ENCODE measurements at places on chromosomes 5 and 9. TPM values are rescaled to one million over a fixed set of nuclear protein-coding genes. Genes with fewer than 3 reads are reported as not detected.

The MED27 gene
- total RNA-seq: 21.7 TPM

GRCh38 chr5:26802944-26803343 is 235.4 kb downstream of the CDH9 start:
- no peak for DNase-seq

The SQSTM1 gene
- total RNA-seq: 133 TPM

GRCh38 chr5:157188270-157188669 is 7.6 kb downstream of the ITK start:
- DNase-seq: no peak

DNA sequence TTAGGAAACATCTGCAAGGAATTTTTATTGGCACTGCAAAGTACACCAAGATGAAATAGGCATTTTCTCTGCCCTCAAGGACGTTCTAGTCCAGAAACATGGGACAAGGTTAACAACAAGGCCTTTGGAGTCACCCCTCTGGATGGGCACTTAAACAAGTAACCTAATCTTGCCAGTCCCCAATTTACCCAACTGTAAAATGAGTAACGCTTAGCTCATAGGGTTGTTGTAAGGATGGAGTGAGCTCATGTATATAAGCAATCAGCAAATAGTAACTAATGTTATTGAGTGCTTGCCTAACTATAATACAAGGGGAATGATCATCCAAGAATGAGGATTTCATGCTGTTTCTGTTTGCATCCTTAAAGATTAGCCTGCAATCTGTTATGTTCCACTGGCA is 189.3 kb downstream of the PAPPA start:
- no peak for DNase-seq

The TUT7 gene
- total RNA-seq: 49.9 TPM

DNA sequence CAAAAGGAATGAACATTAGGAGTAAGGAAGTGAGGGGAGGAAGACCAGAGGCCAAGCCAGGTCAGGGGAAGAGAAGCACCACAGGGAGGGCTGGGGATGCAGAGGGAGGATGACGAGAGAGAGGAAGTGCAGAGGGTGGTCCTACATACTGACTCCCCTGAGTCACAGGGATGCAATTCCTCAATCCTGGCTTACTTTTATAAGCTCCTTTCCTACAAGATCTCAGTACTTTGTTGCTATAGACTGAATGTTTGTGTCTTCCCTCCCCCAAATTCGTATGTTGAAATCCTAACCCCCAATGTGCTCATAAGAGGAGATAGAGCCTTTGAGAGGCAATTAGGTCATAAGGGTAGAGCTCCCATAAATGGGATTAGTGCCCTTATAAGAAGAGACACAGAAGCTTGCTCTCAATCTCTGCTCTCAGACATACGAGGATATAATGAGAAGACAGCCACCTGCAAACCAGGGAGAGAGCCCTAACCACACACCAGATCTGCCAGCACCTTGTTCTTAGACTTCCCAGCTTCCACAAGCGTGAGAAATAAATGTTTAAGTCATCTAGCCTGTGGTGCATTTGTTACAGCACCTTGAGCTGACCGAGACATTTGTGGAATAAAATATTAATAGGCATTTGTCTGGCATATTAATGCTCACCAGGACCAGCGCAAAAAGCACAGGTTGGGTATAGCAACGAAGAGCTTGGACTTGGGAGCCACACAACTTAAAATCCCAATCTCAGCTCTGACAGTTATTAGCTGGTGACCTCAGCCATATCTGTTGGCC is 33.4 kb downstream of the GCNT4 start:
- no peak for DNase-seq

- no peak for DNase-seq
Measured at GRCh38 chr9:135946392-135946994, 14.7 kb downstream of the UBAC1 start.

DNA sequence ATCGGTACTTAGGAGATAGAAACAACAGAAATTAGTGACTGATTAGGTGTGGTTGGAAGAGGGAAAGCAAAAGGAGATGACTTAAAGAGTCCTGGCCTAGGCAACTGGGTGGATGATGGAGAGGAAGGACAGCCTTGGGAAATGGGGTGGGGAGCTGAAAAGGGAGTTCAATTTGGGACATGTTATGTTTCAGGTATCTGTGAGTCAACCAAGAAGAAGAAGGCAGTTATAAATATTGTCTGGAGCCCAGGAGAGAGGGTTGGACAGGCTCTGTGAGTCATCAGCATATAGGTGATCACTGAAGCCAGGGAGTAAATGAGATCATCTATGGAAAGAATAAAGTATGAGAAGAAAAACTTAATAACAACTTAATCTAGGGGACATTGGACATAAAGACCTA is 357.7 kb downstream of the NPR3 start:
- DNase-seq: no peak

GRCh38 chr5:81409896-81410295 is 16.0 kb upstream of the ACOT12 start:
- DNase-seq: no peak

GRCh38 chr5:143023411-143024096 is 253.4 kb downstream of the ARHGAP26 start:
- DNase-seq: no peak

The CCDC171 gene
- total RNA-seq: 7.4 TPM

GRCh38 chr5:32708949-32709348 is 2.2 kb upstream of the NPR3 start:
- no peak for DNase-seq

The CXCL14 gene
- 70.3 TPM for total RNA-seq

The SLC27A6 gene
- total RNA-seq: 12.8 TPM

GRCh38 chr9:132146039-132146438 is 15.8 kb upstream of the NTNG2 start:
- DNase-seq: no peak

The IFNA13 gene
- not detected for total RNA-seq

GRCh38 chr5:112312295-112313275 is 106.5 kb downstream of the EPB41L4A start:
- no peak for DNase-seq

The N4BP3 gene
- total RNA-seq: 6.6 TPM

DNA sequence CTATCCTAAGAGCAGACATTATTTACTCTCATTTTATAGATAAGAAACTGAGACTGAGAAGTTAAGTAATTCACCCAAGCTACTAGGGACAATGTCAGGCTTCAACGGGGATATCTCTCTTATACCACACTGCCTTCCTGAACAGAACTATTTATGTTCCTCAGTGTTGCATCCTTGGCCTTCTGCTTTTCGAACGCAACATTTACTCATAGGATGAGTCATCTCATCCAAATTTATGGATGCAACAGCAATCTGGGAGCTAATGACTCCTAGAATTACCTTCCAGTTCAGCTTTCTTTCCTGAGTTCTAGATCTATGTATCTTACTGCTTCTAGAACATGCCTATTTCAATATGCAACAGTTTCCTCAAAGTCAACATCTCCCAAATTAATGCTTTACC is 103.6 kb upstream of the PAM start:
- DNase-seq: no peak

GRCh38 chr5:157468293-157468965 is 8.4 kb downstream of the NIPAL4 start:
- no peak for DNase-seq

DNA sequence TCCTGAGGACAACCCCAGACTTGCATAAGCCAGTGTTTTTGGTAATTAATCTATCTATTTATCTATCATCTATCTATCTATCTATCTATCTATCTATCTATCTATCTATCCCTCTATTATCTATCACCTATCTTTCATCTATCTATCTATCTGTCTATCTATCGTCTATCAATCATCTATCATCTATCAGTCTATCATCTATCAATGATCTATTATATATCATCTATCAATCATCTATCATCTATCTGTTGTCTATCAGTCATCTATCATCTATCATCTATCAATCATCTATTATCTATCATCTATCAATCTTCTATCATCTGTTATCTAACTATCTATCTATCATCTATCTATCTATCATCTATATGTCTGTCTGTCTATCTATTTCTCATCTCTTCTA is 85.5 kb downstream of the PTCH1 start:
- no peak for DNase-seq

DNA sequence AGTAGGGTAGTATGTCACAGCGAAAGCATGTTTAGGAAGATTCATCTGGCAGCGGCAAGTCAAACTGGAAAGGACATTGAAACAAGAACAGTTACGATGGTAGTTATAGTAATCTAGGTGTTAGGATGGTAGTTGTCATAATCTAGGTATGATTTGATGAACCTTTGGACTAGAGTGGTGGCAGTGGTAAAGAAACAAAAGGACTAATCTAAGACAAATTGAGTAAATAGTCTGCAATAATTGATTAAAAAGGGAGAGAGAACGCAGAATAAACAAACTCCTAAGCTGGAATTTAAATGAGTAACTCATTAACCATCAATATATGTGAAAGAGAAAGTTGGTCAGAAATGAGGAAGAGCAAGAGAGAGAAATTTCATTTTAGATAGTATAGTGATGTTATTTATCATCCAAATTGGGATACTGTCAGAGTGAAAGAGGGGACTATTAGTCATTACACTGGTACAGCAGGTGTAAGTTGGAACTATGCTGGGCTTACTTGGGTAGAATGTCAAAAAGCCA is 56.8 kb downstream of the MTREX start:
- no peak for DNase-seq

The SPINK1 gene
- total RNA-seq: 930 TPM

DNA sequence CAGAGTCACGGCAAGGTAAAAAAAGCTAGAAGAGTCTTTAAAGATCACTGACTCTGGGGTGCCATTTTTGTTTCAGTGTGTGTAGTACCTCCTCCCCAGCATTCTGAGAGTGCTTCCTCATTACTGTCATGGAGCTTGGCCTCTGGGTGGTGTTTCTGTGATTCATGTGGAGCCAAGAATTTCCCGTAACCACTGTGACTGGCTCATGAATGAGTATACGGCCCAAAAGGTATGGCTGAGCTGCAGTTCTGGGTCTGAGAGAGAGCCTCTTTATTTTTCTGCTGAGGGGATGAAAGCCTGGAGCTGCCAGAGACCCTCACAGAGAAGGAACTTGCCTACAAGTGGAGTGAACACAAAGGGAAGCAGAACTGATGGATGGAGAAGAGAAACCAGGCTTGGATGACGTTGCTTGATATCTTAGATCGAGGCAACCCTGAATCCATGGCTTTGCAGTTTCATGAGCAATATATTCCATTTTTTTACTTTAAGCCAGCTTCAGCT is 85.6 kb downstream of the PTTG1 start:
- no peak for DNase-seq

The SARDH gene
- 6.8 TPM for total RNA-seq

DNA sequence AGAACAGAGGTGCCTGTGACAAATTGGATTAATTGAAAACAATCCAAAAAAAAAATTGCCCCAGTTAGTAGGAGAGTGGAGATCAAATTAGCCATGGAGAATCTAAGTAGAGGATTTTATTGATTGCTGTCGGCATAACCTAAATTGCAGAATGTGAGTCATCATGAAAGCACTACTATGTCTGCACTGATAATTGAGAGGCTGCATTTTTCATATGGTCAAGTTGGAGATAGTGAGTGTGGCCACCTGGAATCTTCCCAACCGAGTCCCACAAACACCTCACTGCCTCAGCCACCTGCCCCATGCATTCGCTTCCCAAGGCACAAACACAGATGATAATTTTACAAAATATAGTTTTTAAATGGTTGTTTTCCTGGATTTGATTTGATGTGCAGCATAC is 123.7 kb downstream of the NTRK2 start:
- no peak for DNase-seq

The MLANA gene
- total RNA-seq: 12.1 TPM

- no peak for DNase-seq
Measured at GRCh38 chr9:116059466-116059865, 94.1 kb upstream of the PAPPA start.

DNA sequence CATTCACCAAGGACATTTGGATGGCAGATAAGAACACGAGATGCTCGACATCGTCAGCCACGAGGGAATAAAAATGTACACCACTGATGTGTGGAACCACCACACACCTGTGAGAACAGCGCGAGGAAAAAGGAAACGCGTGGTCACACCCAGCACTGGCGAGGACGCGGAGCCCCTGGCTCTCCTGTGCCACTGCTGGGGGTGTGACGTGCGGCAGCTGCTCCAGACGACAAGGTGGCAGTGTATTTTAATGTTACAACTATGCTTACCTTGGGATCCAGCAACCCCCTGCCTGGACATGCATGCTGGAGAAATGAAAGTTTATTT is 13.6 kb upstream of the CEP72 start:
- peak; percentile 40 for DNase-seq

GRCh38 chr9:97854696-97855485 is 1.9 kb downstream of the FOXE1 start:
- no peak for DNase-seq
